ENCODE measurements at places on chromosomes 5 and 9.

DNA sequence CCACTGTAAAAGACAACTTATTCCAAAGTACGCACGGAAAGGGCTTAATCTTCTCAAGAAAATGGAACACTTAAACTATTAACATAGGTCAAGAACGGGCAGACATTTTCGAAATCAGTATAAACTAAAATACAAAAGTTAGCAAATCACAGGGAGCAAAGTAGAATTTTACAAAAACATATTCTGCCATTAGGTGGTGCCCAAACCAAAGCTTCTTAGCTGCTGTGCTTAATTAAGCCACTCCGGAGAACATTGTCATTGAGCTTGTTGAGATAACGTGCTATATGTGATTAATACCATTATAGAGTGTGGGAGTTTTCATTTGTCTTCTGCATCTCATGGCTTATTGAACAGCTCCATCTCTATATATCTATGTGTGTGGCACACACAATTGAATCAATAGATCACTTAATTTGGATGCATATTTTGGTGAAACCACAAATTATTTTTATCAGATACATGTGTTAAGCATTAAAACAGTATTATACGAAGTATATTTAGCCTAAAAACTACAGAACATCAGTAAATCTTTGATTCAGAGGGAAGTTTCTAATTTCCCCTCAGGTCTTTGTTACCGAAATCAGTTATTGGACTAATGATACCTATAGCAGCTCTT, 23.4 kb downstream of the UBLCP1 start:
- no peak for DNase-seq

DNA sequence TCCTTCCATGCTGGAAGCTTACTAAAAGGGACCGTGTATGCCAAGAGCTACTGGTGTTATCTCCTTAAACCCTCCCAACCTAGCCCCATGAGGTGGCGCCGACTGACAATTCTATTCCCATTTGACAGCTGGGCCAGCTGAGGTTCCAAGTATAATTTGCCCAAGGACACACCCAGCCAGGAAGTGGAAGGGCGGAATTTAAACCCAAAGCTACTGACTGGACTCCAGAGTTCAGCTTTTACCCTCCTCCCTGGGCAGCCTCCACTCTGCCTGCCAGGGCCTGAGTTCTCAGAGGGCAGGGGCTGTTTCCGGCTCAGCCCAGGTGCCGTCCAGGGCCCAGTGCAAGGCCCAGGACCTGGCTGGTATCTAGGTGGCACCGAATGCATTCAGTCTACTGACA, 71.8 kb downstream of the C9orf50 start:
- DNase-seq, result no peak

GRCh38 chr5:88495810-88496209, 227.2 kb upstream of the TMEM161B start:
- DNase-seq, result no peak

GRCh38 chr5:142561486-142562097, 124.3 kb downstream of the FGF1 start:
- no peak for DNase-seq

DNA sequence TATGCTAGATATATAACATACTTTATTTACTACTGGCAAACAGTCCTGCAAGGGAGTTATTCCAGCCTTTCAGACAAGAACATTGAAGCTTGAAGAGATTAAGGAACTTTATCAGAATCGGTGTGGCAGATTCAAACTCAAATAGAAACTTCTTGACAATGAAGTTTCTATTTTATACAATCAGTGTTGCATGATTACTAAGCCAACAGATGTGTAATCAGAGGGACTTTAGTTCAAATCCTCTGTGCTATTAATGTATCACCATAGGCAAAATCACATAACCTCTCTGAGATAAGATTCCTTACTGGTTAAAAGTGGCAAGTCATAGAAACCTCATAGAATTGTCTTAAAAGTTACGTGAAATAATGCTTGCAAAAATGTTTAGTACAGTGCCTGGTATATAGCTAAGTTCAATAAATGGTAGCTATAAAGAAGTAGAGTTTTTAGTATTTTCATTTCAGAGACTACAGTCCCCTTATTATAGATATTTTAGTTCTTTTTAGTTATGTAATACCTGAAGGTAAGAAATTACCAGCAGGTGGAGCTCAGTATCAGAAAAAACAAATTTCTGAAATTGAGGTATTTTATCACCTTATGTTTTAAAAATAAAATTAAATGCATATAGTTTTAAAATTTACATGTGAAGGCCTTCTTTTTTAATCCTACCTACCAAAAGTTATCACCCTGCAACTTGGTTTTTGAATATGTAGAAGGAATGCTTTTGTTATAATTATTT, 172.1 kb downstream of the FER start:
- no peak for DNase-seq

- no peak for DNase-seq
Measured at GRCh38 chr5:156655732-156656131, 194.4 kb upstream of the PPP1R2B start.

DNA sequence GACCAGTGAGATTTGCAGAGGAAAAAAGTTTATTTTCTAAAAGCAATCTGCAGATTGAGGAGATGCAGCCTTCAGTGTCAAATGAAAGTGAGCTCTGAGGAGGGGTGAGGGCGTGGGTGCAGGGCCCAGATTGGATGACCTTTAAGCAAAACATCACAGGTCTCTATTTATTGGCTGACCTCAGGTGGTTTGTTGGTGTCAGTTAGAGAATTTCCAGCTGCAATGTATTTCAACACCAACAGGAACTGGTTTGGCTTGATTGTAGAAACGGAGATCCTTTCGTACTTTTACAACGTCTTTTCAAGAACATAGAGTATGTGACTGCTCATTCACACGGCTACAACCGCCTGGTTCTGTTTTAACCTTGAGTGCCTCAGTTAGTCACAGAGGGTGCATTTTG, 1069.1 kb downstream of the EFNA5 start:
- no peak for DNase-seq

Measured in CD4-positive, alpha-beta T cell treated with Interleukin-15 for 1 hour (primary cell).